ENCODE measurements at places on chromosomes 4 and X.

- no peak for DNase-seq
These were observed 54.3 kb downstream of the CCDC149 start for GRCh38 chr4:24858550-24858949.

DNA sequence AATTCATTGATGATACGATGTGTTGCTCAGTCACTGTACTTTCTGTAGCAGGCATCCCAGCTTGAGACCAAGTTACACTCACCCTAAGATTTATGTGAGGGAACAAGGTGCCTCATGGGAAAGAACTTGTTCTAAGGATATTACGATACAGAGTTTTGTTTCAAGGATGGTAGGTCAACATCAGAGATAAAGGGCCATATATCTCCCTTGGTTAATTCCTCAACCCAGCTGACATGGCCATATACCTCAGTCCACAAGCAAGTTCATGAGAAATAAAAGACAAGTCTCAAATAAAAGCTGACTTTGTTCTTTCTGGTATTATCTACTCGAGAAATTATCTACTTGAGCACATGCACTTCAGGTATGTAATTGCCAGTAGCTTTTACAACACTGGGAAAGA is 1535.9 kb upstream of the IGFBP7 start:
- DNase-seq: no peak

- no peak for DNase-seq
These were observed 54.3 kb downstream of the ADGRL3 start for GRCh38 chr4:61254406-61254805.

GRCh38 chr4:109701566-109702410 is 1.5 kb downstream of the CASP6 start:
- DNase-seq: no peak

- no peak for DNase-seq
These were observed 102.0 kb upstream of the FSTL5 start for GRCh38 chr4:162265802-162266201.

DNA sequence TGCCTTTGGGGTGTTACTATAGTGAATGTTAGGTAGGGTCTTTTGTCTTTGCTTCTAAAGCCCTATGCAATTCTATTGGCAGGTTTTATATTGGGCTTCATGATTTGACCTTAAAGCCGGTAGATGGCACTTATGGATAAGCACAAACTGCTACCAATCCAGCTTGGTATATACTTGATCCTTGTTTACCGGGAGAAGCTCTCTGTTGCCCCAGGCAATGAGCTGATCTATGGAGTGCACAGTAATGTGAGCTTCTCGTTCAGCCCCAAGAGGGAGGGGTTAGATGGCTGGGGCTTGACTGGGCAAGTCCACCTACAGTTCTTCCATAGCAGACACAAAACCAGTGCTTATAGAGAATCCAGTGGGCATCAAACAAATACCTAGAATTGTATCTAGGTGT is 287.2 kb upstream of the CT83 start:
- no peak for DNase-seq
